ENCODE measurements at places on chromosomes 4 and X. TPM values are rescaled to one million over a fixed set of nuclear protein-coding genes. Genes with fewer than 3 reads are reported as not detected.

GRCh38 chr4:40857956-40858355, 108.2 kb downstream of the NSUN7 start:
- no peak overlapping the region for H3K4me3 ChIP-seq
- no peak overlapping the region for H3K27ac ChIP-seq
- H3K4me1 ChIP-seq, result no peaks in the 10 kb centered on the region
- H3K27me3 ChIP-seq, result peaks cover 5% of the 10 kb centered on the region
- H3K36me3 ChIP-seq, result no peaks in the 10 kb centered on the region

Gene ACTRT1
- not detected for total RNA-seq

Gene RENBP
- total RNA-seq, result 0.75 TPM

DNA sequence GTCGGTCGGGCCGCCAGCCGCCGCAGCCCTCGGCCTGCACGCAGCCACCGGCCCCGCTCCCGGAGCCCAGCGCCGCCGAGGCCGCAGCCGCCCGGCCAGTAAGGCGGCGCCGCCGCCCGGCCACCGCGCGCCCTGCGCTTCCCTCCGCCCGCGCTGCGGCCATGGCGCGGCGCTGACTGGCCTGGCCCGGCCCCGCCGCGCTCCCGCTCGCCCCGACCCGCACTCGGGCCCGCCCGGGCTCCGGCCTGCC, 213 bp downstream of the NFKB1 start:
- peaks cover 56% of the 10 kb centered on the region for H3K4me1 ChIP-seq
- DNase-seq, result no peak
- peak overlapping the region; percentile 96 for H3K27ac ChIP-seq
- H3K4me3 ChIP-seq, result peak overlapping the region; percentile 92
- peaks cover 4% of the 10 kb centered on the region for H3K27me3 ChIP-seq

GRCh38 chr4:38919494-38919893, 51.9 kb downstream of the FAM114A1 start:
- no peaks in the 10 kb centered on the region for H3K27me3 ChIP-seq
- H3K36me3 ChIP-seq, result peaks cover 49% of the 10 kb centered on the region
- no peak overlapping the region for H3K4me3 ChIP-seq
- peaks cover 17% of the 10 kb centered on the region for H3K4me1 ChIP-seq
- H3K27ac ChIP-seq, result peak overlapping the region; percentile 13
- no peak for DNase-seq

Data from HFFc6 (cell line).